CD14-positive monocyte (primary cell): ENCODE measurements at places on chromosomes 7 and 10. TPM values are rescaled to one million over a fixed set of nuclear protein-coding genes. Genes with fewer than 3 reads are reported as not detected.

DNA sequence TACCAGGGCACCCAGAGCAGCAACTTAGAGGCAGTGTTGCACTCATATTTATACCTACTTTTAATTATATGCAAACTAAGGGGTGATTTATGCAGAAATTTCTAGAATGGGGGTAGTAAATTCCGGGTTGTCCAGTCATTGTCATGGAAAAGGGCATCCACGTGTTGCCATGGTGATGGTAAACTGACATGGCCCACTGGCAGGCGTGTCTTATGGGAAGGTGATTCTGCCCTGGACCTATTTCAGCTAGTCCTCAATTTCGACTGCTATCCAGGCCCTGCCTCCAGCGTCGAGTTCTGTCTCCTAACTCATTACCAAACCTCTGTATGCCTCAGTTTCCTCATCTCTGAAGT is 12.8 kb downstream of the SNX8 start:
- no peak for DNase-seq
- H3K36me3 ChIP-seq, result no peaks in the 10 kb centered on the region
- H3K27ac ChIP-seq, result no peak overlapping the region
- no peak overlapping the region for H3K4me3 ChIP-seq
- no peaks in the 10 kb centered on the region for H3K27me3 ChIP-seq

GRCh38 chr7:94440451-94441039 is 45.9 kb downstream of the COL1A2 start:
- no peaks in the 10 kb centered on the region for H3K4me1 ChIP-seq
- no peaks in the 10 kb centered on the region for H3K36me3 ChIP-seq
- no peak overlapping the region for H3K27ac ChIP-seq
- H3K27me3 ChIP-seq, result peaks cover 5% of the 10 kb centered on the region
- no peak overlapping the region for H3K4me3 ChIP-seq

- H3K4me3 ChIP-seq, result no peak overlapping the region
- H3K36me3 ChIP-seq, result no peaks in the 10 kb centered on the region
- DNase-seq, result no peak
Observed at GRCh38 chr7:51059504-51060142, 257.0 kb downstream of the COBL start.

The LRRC18 gene
- polyA plus RNA-seq, result not detected

- DNase-seq, result no peak
- no peaks in the 10 kb centered on the region for H3K36me3 ChIP-seq
- H3K4me3 ChIP-seq, result peak overlapping the region; percentile 98
- peak overlapping the region; percentile 89 for H3K27ac ChIP-seq
Observed at GRCh38 chr10:118753331-118754228, 1.2 kb downstream of the CACUL1 start.

GRCh38 chr10:32948451-32948850 is 9.6 kb downstream of the ITGB1 start:
- H3K27me3 ChIP-seq, result no peaks in the 10 kb centered on the region
- DNase-seq, result no peak
- no peaks in the 10 kb centered on the region for H3K36me3 ChIP-seq

DNA sequence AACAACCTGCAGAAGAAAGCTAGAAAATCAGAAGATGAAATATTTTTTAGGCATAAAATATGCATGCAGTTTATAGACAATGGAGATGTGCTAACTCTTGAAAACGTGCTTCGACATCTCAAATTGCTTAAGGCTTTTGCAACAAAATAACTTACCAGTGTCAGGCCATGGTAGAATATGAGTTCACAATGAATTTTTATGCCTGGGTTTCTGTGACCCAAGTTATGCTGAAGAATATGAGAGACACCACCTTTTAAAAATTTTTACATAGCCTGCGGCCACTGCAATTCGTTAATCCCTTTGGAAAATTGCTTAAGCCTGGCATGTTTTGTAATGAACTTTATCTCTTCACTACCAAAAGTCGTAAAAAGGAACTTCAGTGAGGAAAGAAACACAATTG is 170.1 kb upstream of the AKR1E2 start:
- H3K4me1 ChIP-seq, result no peaks in the 10 kb centered on the region
- H3K27me3 ChIP-seq, result no peaks in the 10 kb centered on the region
- H3K36me3 ChIP-seq, result no peaks in the 10 kb centered on the region

GRCh38 chr7:149868623-149869290 is 5.0 kb upstream of the ATP6V0E2 start:
- DNase-seq, result no peak
- no peak overlapping the region for H3K27ac ChIP-seq
- H3K4me1 ChIP-seq, result peaks cover 33% of the 10 kb centered on the region
- H3K27me3 ChIP-seq, result no peaks in the 10 kb centered on the region

DNA sequence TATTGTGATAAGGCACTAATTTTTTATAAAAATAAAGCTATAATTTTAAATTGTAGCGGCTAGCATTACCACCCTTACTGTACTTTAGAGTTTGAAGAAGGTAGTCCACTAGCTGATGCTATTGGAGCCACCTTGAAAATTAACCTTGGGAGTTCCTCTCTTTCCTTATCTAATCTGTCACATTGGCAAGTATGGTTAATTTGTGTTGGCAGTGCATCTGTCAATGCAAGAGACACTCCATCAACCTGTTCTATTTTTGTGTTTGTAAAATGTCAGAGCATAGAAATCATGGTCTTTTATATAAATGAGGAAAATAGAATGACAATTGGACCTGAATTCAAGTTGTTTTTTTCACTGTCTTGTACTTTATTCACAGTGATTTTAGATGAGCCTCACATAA is 20.5 kb downstream of the GLCCI1 start:
- DNase-seq, result no peak
- no peak overlapping the region for H3K4me3 ChIP-seq
- no peak overlapping the region for H3K27ac ChIP-seq
- H3K4me1 ChIP-seq, result no peaks in the 10 kb centered on the region

- H3K4me3 ChIP-seq, result no peak overlapping the region
- no peaks in the 10 kb centered on the region for H3K36me3 ChIP-seq
- H3K27me3 ChIP-seq, result no peaks in the 10 kb centered on the region
- H3K27ac ChIP-seq, result no peak overlapping the region
Observed at GRCh38 chr7:101705331-101705730, 76.2 kb upstream of the MYL10 start.

GRCh38 chr10:81136261-81136660 is 598.6 kb downstream of the SH2D4B start:
- no peaks in the 10 kb centered on the region for H3K27me3 ChIP-seq
- H3K4me1 ChIP-seq, result no peaks in the 10 kb centered on the region
- H3K4me3 ChIP-seq, result no peak overlapping the region

DNA sequence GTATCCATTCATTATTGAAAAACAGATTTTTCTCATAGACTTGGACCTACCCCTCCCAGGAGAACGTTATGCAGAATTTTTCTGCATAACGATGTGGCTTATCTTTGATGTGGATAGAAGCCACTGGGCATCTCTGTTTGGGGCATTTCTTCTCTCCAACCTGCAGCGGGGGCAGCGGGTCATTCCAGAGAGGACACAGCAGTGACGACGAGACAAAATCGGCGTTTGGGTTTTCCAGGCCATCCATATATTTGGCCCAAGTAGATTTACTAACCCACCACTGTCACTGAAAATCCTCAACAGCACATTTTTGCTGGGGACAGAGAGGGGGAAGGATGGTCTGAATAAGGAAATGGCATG is 299.3 kb upstream of the PITRM1 start:
- H3K27me3 ChIP-seq, result no peaks in the 10 kb centered on the region
- H3K36me3 ChIP-seq, result no peaks in the 10 kb centered on the region
- H3K4me1 ChIP-seq, result peaks cover 69% of the 10 kb centered on the region

DNA sequence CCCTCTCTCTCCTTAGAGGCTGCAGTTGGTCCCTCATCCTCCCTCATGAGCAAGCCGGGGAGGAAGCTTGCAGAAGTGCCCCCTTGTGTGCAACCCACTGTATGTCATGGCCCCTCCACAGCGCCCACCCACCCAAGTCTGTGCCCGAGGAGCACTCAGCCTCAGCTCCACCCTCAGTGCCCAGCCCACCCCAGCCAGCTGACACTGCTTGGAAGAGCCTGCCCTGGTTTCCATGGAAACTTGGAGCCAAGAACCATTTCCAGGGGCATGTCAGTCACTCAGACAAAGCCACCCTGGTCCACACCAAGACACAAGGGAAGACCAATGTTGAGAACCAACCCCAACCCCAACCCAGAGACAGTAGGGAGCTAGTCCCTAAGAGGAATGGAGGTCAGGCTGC is 79.5 kb downstream of the PAX2 start:
- H3K4me1 ChIP-seq, result peaks cover 24% of the 10 kb centered on the region
- no peak overlapping the region for H3K4me3 ChIP-seq
- H3K27me3 ChIP-seq, result peaks cover 77% of the 10 kb centered on the region
- H3K27ac ChIP-seq, result no peak overlapping the region
- no peaks in the 10 kb centered on the region for H3K36me3 ChIP-seq

GRCh38 chr7:141788296-141788695 is 1.7 kb upstream of the TAS2R5 start:
- H3K4me1 ChIP-seq, result peaks cover 11% of the 10 kb centered on the region
- H3K27ac ChIP-seq, result no peak overlapping the region
- H3K27me3 ChIP-seq, result no peaks in the 10 kb centered on the region
- no peak for DNase-seq

DNA sequence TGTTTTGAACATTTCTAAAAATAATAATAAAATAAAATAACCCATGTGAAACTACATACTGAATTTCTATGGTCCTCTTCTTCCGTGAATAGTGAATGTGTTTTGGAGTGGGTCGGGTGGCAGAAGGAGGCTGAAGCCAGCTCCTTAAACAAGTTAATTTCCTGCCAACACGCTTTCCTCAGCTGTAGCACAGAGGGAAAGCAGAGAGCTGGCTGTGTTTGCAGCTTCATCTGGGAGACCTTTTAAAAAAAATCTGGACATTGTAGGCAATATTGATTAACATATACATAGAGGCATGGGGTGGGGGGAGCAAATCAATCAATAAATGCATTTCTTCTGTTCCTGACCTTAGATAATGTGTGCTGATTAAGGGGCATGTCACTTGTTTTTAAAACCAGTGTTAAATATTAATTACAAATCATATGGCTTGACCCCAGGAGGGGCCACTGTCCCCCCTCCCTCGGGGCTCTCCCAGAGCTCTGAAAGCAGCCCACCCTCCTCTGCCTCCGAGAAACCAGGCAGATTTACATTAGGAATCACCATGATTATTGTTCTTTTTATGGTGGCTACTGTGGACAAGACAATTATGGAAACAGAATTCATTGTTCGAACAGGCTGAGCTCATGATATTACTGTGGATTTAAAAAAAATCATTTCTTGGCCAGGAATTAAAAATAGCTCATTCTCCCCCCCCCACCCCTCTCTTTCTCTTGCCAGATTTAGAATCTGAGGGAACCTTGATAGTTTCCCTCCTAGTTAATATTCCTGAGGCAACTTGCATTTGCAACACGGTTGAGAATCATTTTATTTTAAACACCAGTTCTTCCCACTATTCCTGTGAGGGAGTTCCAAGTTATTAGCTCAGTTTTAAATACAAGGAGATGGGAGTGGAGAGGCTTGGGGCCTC is 100.5 kb upstream of the CARD11 start:
- H3K27ac ChIP-seq, result no peak overlapping the region
- H3K36me3 ChIP-seq, result no peaks in the 10 kb centered on the region
- no peak overlapping the region for H3K4me3 ChIP-seq
- H3K4me1 ChIP-seq, result no peaks in the 10 kb centered on the region
- no peaks in the 10 kb centered on the region for H3K27me3 ChIP-seq

GRCh38 chr7:157301610-157302120 is 35.1 kb upstream of the DNAJB6 start:
- peaks cover 52% of the 10 kb centered on the region for H3K4me1 ChIP-seq
- peak overlapping the region; percentile 96 for H3K27ac ChIP-seq
- H3K36me3 ChIP-seq, result no peaks in the 10 kb centered on the region
- DNase-seq, result peak; percentile 48
- peak overlapping the region; percentile 54 for H3K4me3 ChIP-seq
